H4 (cell line): ENCODE measurements at places on chromosomes 4 and X.
A peak's percentile ranks its signal among the peaks of the same experiment; 100 is the strongest.

- no peak for DNase-seq
Measured at GRCh38 chr4:2424581-2424980, 5.8 kb downstream of the CFAP99 start.

DNA sequence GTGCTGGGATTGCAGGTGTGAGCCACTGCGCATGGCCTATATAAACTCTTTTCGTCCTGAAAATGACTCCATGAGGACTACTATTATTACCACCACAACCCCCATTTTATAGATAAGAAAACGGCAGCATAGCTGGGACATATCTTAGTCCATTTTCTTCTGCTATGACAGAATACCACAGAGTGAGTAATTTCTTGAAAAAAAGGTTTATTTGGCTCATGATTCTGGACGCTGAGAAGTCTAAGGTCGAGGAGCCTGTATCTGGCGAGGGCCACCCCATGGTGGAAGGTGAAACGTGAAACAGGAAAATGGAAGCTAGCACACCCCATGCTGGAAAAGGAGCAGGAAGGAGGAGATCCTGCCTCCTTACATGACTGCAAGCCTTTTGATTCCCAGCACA is 68.9 kb downstream of the SMIM20 start:
- DNase-seq: no peak

DNA sequence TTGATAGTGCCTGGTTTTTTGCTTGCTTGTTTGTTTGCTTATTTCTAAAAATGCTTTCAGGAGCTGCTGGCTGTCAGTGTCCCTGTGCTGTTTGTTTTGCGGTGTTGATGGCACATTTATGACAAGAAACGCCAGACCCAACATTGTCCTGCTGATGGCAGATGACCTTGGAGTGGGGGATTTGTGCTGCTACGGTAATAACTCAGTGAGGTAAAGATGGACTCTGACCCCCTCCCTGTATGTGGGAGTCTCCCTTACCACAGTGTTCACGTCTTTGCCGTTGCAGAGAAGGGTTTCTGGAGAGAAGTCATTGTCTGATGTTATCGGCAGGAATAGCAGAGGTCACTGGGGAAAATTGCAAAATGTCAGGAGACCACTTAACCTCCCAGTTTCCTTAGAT is at the start of gene ARSH:
Gene ARSH (plus strand): TSS at position 52 of the 400 bp plus-strand sequence. CDS start 67 bp downstream, at position 119.
- no peak for DNase-seq

- DNase-seq: peak; percentile 12
Measured at GRCh38 chrX:135931644-135932487, 38.4 kb downstream of the SAGE1 start.

DNA sequence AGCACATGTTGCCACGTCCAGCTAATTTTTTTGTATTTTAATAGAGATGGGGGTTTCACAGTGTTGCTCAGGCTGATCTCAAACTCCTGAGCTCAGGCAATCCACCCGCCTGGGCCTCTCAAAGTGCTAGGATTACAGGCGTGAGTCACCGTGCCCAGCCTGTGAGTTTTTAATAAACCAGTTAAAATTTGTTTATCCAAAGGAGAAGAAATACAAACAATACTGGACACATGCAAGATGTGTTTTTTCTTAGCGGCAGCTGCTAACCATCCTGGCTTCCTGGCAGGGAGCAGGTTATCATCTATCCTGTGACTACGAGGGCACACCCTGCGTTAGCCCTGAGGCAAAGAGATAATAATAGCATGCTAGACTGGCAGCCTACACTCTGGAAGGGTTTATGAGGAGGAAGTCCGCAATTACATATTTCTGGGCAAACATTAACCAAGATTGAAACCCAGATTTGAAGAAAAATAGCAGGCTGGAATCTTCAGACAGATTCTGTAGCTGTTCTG is 191.4 kb downstream of the SPRY1 start:
- peak; percentile 98 for DNase-seq

DNA sequence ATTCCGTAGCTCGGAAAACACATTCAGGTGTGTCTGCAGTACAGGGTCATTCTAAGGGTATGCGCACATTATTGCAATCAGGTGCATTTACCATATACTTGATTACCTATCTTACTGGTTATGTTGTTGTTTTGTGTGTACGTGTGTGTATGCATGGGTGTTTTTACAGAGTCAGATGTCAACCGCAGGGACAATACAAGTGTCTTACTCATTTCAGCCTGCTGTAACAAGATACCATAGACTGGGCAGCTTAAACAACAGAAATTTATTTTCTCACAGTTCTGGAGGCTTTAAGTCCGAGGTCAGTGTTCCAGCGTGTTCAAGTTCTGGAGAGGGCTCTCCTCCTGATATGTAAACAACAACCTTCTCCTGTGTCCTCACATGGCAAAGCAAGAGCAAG is 316.7 kb downstream of the DMD start:
- no peak for DNase-seq
